ENCODE measurements at places on chromosomes 16 and 17.

DNA sequence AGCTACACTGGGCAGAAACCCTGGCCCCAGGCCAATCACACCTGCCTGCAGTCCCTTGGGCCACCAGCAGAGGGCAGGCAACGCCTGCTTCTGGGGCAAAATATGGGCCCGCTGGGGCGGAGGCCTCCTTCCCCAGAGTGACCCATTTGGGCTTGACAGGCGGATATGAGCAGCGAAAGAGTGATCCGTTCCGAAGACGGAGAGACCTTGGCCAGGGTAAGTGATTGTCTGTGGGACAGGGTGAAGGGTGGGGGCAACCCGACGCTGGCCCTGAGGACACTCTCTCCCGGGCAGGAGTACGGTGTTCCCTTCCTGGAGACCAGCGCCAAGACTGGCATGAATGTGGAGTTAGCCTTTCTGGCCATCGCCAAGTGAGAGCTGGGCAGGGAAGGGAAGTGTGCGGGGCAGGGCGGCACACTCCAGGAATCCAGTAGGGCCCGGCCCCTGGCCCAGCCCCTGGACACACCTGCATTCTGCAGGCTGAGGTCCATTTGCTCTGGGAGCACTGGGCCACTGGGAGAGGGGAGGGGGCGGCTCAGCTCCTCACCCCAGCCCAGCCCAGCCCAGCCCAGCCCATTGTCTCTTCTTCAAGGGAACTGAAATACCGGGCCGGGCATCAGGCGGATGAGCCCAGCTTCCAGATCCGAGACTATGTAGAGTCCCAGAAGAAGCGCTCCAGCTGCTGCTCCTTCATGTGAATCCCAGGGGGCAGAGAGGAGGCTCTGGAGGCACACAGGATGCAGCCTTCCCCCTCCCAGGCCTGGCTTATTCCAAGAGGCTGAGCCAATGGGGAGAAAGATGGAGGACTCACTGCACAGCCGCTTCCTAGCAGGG, 3.5 kb upstream of the NHERF1 start:
- DNase-seq: peak; percentile 72

GRCh38 chr17:17729620-17730249, 48.5 kb downstream of the RAI1 start:
- peak; percentile 25 for DNase-seq

DNA sequence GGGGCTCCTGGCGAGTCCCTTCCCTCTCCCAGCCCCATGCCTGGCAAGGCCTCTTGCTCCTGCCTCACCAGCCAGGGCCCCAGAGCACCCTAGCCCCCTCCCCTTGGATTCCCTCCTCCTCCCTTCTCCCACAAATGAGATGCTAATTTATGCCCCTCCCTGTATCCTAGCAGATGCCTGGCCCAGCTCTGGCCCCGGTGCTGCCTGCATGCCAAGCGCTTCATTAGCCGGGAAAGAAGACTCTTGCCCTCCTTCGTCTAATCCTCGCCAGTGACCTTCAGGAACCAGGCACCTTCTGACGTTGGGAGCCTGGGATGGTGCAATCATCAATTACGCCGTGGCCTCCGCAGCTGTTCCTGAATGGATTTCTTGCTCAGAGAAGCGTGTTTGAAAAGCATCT, 127.8 kb downstream of the SDK2 start:
- DNase-seq: no peak

- DNase-seq: peak; percentile 38
Measured at GRCh38 chr16:4693956-4694641, 737 bp downstream of the NUDT16L1 start.

GRCh38 chr17:74779501-74779900, 3.4 kb upstream of the NAT9 start:
- no peak for DNase-seq

- DNase-seq: no peak
Measured at GRCh38 chr17:8844229-8845218, 22.9 kb downstream of the PIK3R6 start.

GRCh38 chr16:56493815-56494214, 26.0 kb downstream of the BBS2 start:
- no peak for DNase-seq

DNA sequence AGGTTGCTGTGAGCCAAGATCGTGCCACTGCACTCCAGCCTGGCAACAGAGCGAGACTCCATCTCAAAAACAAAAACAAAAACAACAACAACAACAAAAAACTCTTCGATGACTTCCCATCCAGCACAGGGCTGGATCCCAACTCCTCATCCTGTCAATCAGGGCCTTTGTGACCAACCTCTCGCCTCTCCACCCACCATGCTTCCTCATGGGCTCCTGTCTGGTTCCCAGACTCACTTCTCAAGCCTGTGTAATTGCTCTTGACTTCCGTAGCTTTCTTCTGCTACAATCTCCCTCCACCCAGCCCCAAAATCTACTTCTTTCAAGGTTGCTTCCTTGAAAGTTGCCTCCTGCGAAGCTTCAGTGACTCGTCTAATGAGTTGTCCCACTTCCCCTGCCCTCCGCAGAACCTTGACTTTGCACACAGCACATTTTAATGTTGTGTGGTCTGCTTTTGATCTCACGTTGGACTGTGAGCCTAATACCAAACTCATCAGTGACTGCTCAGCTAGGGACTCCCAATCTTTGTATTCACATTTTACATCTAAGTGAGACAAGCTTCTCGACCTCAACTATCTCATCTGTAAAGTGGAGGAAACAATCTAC, 936 bp upstream of the RASL10B start:
- DNase-seq: no peak

DNA sequence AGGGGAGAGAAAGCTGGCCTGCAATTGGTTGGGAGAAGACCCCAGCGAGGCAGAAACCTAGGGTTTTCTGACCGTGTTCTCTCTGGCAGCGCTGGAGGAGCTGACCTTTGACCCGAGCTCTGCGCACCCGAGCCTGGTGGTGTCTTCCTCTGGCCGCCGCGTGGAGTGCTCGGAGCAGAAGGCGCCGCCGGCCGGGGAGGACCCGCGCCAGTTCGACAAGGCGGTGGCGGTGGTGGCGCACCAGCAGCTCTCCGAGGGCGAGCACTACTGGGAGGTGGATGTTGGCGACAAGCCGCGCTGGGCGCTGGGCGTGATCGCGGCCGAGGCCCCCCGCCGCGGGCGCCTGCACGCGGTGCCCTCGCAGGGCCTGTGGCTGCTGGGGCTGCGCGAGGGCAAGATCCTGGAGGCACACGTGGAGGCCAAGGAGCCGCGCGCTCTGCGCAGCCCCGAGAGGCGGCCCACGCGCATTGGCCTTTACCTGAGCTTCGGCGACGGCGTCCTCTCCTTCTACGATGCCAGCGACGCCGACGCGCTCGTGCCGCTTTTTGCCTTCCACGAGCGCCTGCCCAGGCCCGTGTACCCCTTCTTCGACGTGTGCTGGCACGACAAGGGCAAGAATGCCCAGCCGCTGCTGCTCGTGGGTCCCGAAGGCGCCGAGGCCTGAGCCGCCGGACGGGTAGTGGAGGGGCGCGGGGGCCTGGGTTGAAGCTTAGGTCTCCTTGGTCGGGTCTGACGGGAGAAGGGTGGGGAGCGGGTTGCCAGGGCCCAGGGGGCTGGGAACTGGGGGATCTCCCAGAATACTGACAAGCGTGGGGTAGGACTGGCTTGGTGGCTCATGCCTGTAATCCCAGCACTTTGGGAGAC, 7.4 kb upstream of the PYDC1 start:
- DNase-seq: no peak

DNA sequence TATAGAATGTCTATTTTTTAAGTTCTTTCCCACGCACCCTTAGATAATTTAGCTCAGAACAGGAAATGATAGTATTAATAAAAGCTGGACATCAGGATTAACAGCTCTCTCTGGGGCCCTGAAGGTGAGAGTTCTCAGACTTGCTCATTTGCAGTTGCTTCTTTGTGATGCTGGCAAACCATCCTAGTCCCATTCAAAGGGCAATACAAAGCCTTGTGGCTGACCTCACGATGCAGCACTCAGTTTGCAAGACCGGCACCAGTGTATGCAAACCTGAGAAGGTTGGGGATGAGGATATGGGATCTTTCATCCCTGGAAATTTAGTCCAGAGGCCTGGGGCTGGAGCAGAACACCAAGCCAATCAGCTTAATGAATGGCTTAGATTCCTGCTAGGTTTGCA, 29.3 kb downstream of the STH start:
- DNase-seq: no peak

DNA sequence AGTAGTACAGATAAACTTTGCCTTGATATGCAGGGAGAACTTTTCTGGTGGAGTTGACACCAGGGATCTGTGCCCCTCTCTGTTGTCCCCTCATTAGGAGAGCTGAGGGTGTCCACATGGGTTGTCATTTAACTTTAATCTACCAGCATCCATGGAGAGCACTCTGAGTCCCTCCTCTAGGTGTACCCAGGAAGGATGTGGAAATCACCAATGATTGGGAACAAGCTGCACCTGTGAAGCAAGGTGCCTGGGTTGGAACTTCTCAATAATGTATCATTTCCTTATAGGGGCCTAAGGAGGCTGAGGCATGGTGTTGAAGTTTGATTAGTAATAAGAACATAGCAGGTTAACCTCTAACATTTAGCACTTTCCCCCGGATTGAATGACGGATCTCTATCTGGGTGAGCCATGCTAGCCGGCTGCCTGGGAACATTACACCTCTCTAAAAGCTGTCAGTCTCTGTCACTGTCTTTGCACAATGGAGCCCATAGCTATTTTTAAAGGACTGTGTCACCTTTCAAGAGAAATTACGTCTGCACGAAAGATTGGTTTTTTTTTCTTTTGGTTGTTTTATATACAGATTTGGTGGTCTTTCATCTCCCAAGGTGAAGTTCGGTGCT, 239.3 kb downstream of the MAF start:
- no peak for DNase-seq

DNA sequence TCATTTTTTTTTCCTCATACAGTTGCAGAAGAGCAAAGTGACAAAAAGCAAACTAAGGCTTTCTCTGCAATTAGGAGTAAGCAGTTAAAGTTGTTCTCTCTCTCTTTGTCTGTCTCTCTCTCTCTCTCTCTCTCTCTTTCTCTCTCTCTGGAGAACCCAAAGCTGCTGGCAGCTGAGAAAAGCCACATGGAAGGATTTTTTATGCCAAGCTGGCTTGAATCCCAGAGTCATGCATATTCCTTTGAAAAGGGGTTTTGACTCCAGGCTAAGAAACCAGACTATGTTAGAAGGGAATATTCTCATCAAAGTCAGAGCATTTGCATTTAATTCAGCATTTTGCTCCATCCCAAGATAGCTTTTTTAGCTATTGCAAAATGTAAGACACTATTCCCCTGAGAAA, 1114.2 kb upstream of the GOT2 start:
- no peak for DNase-seq

DNA sequence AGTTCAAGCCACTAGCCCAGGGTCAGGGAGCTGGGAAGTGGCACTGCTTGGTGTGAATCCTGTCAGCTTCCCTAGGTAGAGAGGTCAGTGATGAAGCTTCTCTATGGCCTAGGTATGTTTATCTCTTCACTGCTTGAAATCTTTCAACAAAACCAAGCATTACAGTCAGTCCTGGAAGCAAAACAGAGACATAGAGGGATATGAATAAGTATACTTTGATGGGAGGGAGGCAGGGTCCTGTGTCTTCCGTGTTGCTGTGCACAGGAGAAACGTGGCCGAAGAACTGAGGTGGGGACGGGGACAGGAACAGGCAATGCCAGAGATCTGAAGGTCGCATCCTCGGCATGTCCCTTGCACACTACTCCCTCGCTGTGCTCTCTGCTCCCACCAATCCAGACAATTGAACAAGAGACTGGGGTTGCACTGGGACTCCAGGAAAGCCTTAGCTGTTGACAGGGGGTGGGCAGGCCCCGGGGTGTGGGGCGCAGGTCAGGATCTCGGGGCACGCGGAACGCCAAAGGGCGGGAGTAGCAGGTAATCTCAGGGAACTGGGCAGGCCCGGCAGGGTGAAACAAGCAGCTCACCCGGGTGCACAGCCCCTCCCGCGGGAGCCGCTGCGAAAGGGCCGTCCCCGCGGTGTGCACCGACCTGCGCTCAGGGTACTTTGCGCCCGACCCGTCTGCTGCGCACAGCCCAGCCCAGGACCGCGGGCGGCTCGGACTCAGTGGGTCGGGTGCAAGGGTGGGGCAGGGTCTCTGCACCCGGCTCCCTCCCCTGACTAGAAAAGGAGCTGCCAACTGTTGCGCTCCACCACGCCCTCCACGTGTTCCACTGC, at the start of gene MT1H:
Gene MT1H (plus strand): TSS at position 810 of the 835 bp plus-strand sequence. CDS start 71 bp downstream, outside the sequence.
- DNase-seq: no peak

- no peak for DNase-seq
Measured at GRCh38 chr16:27646806-27647205, 96.9 kb downstream of the KATNIP start.

DNA sequence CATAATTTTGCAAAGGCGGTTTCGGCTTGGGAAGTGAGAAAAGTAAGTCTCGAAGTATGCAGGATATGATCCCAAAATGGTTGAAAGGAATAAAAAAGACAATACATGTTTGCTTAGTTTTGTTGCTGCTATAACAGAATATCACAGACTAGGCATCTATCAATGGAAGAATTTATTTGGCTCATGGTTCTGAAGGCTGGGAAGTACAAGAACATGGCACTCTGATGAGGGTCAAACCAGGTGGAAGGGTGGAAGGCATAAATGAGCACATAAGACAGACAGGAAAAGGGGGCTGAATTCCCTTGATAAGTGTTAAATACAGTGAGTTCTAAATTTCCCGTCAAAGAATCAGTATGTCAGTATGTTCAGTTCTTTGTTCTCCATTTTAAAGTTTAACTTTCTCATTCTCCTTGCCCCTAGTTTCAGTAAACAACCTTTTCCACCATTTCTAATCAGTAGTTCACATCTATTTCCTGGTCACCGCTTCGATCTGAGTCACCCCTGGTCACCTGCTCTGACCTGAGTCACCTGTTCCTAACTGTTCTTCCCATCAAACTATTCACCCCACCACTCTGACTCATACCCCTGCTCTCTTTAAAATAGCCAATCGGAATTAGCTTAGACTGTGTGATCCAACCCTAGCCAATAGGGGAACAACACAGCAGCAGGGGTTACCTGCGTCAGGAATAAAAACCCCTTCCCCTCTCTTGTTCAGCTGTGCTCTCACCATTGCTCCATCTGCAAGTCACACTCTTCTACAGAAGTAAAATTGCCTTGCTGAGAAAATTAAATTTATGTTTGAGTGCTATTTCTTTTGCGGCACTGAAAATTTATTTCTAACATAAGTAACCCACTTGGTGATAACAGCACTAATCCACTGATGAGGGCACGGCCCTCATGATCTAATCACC, 240.8 kb downstream of the STX8 start:
- DNase-seq: no peak

DNA sequence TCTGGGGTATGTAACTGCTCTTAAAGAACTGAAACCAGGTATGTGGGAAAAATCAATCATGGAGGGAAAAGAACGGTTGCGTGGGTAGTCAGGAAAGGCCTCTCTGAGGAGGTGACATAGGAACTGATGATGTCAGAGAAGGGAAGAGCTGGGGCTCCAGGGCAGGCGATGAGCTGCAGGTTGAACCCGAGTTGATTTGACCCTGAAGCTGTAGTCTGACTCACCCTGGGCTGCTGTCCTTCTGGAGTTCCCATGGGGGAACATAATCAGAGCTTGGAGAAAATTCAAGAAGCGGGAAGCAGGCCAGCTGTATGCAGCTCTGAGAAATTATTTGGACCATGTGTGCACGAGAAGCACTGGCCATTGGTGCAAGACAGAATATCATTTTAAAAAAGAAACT, 16.7 kb downstream of the SLC6A2 start:
- no peak for DNase-seq

All from ACHN (cell line).